Ovary (tissue), 10 donors: ENCODE measurements at places on chromosomes 5 and 9. TPM values are rescaled to one million over a fixed set of nuclear protein-coding genes. Genes with fewer than 3 reads are reported as not detected.

C6 gene
- 6.0 TPM for polyA plus RNA-seq

STC2 gene
- 3.2 TPM for polyA plus RNA-seq

ANAPC2 gene
- polyA plus RNA-seq = 8.0 TPM

ROPN1L gene
- 0.30 TPM for polyA plus RNA-seq

SERF1B gene
- 38.7 TPM for polyA plus RNA-seq
